ENCODE measurements at places on chromosomes 12 and 14. TPM values are rescaled to one million over a fixed set of nuclear protein-coding genes. Genes with fewer than 3 reads are reported as not detected.

DNA sequence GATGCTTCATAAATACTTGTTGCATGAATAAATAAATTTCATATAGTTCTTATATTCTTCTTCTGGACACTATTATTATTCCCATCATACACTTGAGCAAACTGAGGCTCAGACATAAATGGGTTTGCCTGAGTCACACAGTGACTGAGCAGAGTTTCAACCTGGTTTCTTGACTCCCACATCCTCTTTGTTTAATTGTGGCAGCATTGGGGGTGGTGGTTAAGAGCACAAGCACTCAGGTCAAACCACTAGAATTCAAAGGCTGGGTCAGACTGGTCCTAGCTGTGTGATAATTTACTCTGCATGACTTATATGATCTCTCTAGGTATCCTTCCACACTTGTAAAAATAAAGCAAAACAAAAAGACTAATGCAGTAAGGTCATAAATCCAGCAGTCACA, 274.9 kb upstream of the SRRM4 start:
- no peak for DNase-seq
- H3K27ac ChIP-seq = no peak overlapping the region
- H3K4me3 ChIP-seq = no peak overlapping the region
- H3K4me1 ChIP-seq = peaks cover 8% of the 10 kb centered on the region

The PLA2G1B gene
- 1.8 TPM for total RNA-seq

GRCh38 chr12:56034586-56035332, 7.0 kb upstream of the RPS26 start:
- no peaks in the 10 kb centered on the region for H3K27me3 ChIP-seq
- no peak overlapping the region for H3K27ac ChIP-seq
- H3K4me3 ChIP-seq = no peak overlapping the region

GRCh38 chr14:100662879-100663760, 63.6 kb upstream of the DLK1 start:
- no peaks in the 10 kb centered on the region for H3K27me3 ChIP-seq
- no peaks in the 10 kb centered on the region for H3K36me3 ChIP-seq
- DNase-seq = peak; percentile 76
- no peak overlapping the region for H3K4me3 ChIP-seq
- H3K4me1 ChIP-seq = peaks cover 11% of the 10 kb centered on the region

- H3K4me1 ChIP-seq = peaks cover 32% of the 10 kb centered on the region
- H3K36me3 ChIP-seq = no peaks in the 10 kb centered on the region
- H3K4me3 ChIP-seq = no peak overlapping the region
- no peak overlapping the region for H3K27ac ChIP-seq
- no peak for DNase-seq
- H3K27me3 ChIP-seq = peaks cover 74% of the 10 kb centered on the region
Measured at GRCh38 chr12:1527789-1528188, 66.6 kb downstream of the FBXL14 start.

DNA sequence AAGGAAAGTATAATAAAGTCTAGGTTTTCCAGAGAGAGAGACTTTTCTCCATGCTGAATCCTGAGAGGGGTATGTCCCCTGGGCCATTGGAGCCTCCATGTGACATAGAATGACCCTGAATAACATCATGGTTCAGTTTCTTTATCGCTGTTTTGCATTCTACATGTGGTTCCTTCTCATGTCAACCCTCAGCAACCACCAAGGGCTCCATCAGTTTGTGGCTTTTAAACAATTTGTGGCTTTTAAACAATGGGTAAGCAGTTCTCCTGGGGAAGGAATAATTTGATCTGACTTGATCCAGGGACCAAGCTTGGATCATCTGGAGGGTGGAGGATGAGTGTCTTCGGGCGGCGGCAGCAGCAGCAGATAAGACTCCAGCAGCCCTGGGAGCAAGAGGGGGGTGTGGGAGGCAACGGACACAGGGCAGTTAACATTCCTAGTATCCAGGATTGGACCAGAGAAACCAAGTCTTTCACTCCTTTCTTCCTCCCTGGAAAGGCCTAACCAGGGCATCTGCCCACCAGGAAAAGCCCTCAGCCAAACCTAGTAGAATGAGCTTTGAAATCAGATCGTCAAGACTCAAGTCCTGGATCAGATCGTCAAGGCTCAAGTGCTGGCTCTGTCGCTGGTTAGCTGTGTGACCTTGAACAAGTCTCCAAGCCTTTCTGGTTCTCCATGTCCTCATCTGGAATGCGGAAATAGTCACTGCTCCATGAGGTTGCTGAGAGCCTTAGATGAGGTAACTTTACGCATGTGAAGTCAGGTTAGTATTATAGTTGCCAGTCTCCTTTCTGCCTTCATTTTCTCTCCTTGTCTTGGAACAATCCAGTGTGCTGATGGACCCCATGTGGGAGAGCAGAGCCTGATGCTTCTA, 27.8 kb upstream of the FAM222A start:
- H3K36me3 ChIP-seq = no peaks in the 10 kb centered on the region
- H3K27me3 ChIP-seq = peaks cover 26% of the 10 kb centered on the region
- H3K27ac ChIP-seq = no peak overlapping the region
- no peak overlapping the region for H3K4me3 ChIP-seq

The SCNN1A gene
- 108 TPM for total RNA-seq

DNA sequence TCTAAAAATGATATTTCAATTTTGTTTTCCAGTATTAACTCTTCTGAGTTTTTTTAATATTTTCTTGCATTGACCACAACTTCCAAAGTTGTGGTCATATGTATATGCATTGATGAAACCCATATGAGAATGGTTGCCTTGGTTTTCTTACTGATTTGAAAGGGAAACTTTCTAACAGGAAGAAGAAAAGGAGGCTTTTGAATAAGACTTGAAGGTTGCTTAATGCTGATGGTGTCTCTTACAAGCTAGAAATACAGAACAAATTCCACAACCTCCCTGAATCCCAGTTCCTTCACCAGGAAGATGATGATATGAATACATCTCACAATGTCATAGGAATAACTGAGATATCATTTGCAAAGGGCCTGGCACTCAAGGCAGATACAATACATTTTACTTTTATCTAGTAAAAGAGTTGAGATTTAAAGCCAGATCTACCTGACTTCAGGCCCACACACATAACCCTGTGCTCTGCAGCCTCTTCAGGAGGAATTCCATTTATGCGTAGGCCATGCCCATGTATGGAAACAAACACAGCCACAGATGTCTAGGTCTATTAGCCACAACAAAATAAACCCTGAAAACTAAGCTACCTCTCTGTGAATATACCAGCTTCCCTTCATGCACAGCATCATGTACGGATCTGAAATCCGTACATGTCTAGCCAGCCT, 165.4 kb upstream of the PLEKHG7 start:
- no peaks in the 10 kb centered on the region for H3K27me3 ChIP-seq
- DNase-seq = no peak
- no peak overlapping the region for H3K27ac ChIP-seq

The ANO2 gene
- 4.0 TPM for total RNA-seq

- H3K36me3 ChIP-seq = no peaks in the 10 kb centered on the region
- no peaks in the 10 kb centered on the region for H3K27me3 ChIP-seq
- no peaks in the 10 kb centered on the region for H3K4me1 ChIP-seq
- no peak overlapping the region for H3K4me3 ChIP-seq
- no peak for DNase-seq
Measured at GRCh38 chr14:44438221-44438620, 68.9 kb downstream of the FSCB start.

The KRT75 gene
- total RNA-seq = not detected

The PROX2 gene
- total RNA-seq = 0.04 TPM

- H3K4me3 ChIP-seq = no peak overlapping the region
- H3K27me3 ChIP-seq = no peaks in the 10 kb centered on the region
- no peak for DNase-seq
- no peak overlapping the region for H3K27ac ChIP-seq
- no peaks in the 10 kb centered on the region for H3K36me3 ChIP-seq
- peaks cover 22% of the 10 kb centered on the region for H3K4me1 ChIP-seq
Measured at GRCh38 chr12:24550609-24551008, 398.3 kb downstream of the BCAT1 start.

DNA sequence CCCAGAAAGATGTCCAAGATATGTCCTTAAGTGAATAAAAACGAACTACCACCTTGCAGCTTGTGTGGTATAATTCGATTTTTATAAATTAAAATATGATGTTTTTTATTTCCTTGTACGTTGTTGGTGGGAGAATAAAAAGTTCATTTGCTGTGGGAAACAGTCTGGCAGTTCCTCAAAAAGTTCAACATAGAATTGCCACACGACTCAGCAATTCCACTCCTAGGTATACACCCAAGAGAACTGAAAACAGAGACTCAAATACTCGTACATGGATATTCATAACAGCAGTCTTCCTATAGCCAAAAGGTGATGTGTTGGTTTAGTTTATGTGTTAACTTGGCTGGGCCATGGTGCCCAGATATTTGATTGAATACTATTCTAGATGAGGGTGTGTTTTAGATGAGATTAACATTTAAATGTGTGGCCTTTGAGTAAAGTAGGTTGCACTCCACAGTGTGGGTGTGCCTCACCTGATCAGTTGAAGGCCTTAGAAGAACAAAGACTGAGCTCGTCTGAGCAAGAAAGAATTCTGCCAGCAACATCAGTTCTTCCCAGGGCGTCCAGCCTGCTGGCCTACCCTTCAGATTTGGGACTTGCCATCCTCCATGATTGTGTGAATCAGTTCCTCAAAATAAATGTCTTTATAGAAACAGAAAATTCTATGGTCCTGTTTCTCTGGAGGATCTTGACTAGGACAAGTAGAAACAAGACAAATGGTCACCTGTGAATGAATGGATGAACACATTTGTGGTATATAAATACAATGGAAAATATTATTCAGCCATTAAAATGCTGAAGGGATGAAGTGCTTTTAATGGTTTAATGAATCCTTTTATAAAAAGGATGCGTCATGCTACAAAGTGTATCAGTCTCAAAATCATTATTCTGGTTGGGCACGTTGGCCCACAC, 5.1 kb upstream of the DENR start:
- peaks cover 25% of the 10 kb centered on the region for H3K4me1 ChIP-seq
- no peak overlapping the region for H3K27ac ChIP-seq
- H3K36me3 ChIP-seq = 0 out of 2 replicates have a peak, but pooled peaks cover 2% of the 10 kb centered on the region
- no peak for DNase-seq
- H3K4me3 ChIP-seq = no peak overlapping the region

DNA sequence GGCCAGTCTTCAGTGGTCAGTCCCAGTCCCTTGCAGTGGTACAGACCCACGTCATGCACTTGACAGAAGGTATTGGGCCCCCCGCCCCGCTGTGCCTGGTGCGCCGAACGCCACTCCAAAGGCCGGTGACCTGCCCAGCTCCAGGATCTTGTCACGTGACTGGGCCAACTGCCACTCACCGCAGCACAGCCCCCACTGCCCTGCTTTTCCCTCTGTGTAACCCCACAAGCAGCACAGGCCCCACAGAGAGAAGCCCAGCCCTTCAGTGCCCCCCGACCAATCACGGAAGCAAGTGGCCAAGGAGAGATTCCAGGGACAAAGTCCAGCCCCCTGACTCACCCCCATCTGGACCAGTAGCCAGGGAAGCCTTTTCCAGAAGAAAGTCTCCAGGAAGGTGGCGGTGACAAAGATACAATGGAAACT, 498 bp downstream of the GPR132 start:
- H3K27me3 ChIP-seq = no peaks in the 10 kb centered on the region
- H3K27ac ChIP-seq = no peak overlapping the region
- no peak overlapping the region for H3K4me3 ChIP-seq
- DNase-seq = no peak

- H3K27me3 ChIP-seq = no peaks in the 10 kb centered on the region
- H3K27ac ChIP-seq = no peak overlapping the region
- H3K4me1 ChIP-seq = no peaks in the 10 kb centered on the region
- H3K4me3 ChIP-seq = no peak overlapping the region
- H3K36me3 ChIP-seq = no peaks in the 10 kb centered on the region
Measured at GRCh38 chr12:38527631-38528030, 211.1 kb downstream of the ALG10B start.

GRCh38 chr12:58443273-58443980, 476.9 kb downstream of the LRIG3 start:
- no peak overlapping the region for H3K27ac ChIP-seq
- peaks cover 6% of the 10 kb centered on the region for H3K4me1 ChIP-seq
- H3K4me3 ChIP-seq = no peak overlapping the region
- H3K27me3 ChIP-seq = no peaks in the 10 kb centered on the region
- peak; percentile 29 for DNase-seq

GRCh38 chr14:33347796-33348195, 409.1 kb downstream of the NPAS3 start:
- no peaks in the 10 kb centered on the region for H3K36me3 ChIP-seq
- no peaks in the 10 kb centered on the region for H3K27me3 ChIP-seq
- DNase-seq = no peak
- H3K27ac ChIP-seq = no peak overlapping the region
- H3K4me3 ChIP-seq = no peak overlapping the region

DNA sequence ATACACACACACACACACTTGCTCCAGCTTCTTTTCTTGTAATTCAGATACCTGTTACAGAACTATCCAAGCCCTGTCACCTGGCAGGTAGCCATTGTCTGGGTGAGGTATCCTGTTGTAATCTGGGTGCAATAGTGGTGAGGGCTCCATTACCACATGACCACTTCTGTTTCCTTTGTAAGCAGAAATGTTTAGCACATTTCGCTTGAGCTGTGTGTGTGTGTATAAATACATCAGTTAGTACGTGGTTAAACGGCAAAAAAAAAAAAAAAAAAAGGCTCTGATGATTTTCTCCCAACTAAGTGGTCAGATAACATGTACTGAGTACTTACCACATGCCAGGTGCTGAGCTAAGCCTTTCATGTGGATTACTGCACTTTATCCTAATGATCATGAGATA, 129.3 kb upstream of the SSTR1 start:
- H3K36me3 ChIP-seq = peaks cover 9% of the 10 kb centered on the region
- peaks cover 30% of the 10 kb centered on the region for H3K4me1 ChIP-seq
- DNase-seq = no peak

Measured in WTC11 (cell line).